ENCODE measurements at places on chromosomes 13 and 19. TPM values are rescaled to one million over a fixed set of nuclear protein-coding genes. Genes with fewer than 3 reads are reported as not detected.

GRCh38 chr13:41802043-41802683 is 158.7 kb downstream of the VWA8 start:
- no peak overlapping the region for H3K4me3 ChIP-seq
- H3K36me3 ChIP-seq, result peaks cover 47% of the 10 kb centered on the region
- no peak overlapping the region for H3K27ac ChIP-seq
- no peaks in the 10 kb centered on the region for H3K4me1 ChIP-seq

DNA sequence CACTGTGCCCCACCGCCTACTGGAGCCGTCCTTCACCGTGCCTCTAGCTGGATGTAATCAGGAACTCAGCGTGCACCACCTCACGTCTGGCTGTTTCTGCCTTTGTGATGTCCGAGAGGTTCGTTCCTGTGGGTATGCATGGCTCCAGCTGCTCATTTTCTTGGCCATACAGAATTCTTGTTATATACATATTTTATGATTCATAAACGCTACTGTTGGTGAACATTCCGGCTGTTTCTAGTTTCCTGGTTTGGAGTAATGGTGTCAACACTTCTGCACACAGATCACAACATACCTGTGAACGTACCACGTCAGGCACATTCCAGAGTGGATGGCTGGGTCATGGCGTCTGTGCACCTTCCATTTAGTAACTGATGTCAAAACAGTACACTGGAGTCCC is 14.6 kb downstream of the DCUN1D2 start:
- H3K4me3 ChIP-seq, result no peak overlapping the region
- H3K27ac ChIP-seq, result no peak overlapping the region

Gene MRPS31
- 32.3 TPM for total RNA-seq

- H3K27me3 ChIP-seq, result peaks cover 4% of the 10 kb centered on the region
- no peak for DNase-seq
- H3K27ac ChIP-seq, result no peak overlapping the region
- H3K4me1 ChIP-seq, result peaks cover 3% of the 10 kb centered on the region
- no peaks in the 10 kb centered on the region for H3K36me3 ChIP-seq
- no peak overlapping the region for H3K4me3 ChIP-seq
These were observed 22.1 kb downstream of the WTIP start for GRCh38 chr19:34503531-34504272.

DNA sequence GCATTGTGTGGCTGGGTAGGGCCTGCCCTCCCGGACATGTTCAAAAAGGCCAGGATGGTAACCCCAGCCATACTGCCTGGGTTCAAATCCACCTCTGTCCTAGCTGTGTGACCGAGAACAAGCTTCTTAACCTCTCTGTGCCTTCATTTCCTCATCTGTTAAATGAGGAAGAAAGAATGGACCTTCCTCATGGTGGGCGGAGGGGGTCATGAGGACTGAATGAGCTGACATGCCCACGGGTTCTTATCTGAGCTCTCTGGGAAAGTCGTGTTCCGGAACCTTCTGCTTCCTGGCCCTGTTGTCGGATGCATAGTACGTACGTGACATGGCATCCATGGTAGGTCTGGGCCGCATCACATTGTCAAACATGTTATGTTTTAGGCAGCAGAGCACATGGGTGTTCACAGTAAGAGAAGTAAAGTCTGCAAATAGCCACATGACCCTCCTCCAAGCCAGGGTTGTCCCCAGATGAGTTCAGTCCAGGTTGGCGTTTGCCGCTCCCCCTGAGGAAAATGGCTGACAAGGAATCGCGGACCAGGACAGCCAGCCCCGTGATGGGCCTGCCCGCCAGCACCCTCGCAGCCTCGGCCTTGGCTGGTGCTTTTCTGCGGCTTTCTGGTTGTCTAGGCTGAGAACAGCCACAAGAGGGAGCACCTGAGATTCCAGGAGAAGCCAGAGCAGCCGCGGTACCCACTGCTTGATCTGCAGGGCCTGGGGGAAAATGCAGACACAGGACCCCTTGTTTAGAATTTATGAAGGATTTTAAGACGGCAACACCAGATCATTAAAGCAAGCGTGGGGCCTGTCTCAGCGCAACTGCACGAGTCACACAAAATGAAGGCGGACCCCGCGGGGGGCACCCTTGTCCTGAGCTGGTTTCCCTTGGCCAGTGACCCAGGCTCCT is 2.4 kb upstream of the NTN5 start:
- H3K36me3 ChIP-seq, result no peaks in the 10 kb centered on the region
- H3K27ac ChIP-seq, result peak overlapping the region; percentile 66
- H3K4me3 ChIP-seq, result no peak overlapping the region

Gene SHISA7
- total RNA-seq, result not detected

- H3K4me3 ChIP-seq, result no peak overlapping the region
- H3K27me3 ChIP-seq, result peaks cover 6% of the 10 kb centered on the region
- H3K27ac ChIP-seq, result no peak overlapping the region
- no peaks in the 10 kb centered on the region for H3K36me3 ChIP-seq
- no peaks in the 10 kb centered on the region for H3K4me1 ChIP-seq
These were observed 380.8 kb downstream of the KCNRG start for GRCh38 chr13:50396001-50396400.

DNA sequence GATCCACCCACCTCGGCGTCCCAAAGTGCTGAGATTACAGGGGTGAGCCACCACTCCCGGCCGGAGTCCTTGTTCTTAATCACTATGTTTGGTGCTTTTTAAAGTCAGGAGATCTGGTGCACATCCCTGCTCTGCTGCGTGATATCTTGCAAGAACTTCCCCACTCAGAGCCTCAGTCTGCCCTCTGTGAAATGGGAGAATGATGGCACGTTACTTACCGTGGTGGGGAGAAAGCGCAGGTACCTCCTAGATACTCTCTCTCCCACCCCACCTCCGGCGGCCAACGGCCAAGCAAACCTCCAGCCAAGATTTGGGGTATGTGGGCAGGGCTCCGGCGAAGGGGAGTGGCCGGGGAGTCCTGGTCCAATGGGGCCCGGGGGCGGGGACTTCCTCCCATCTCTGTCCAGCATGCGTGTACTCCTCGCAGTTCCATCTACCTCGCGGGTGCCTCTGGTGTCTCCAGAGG is at the start of gene RYR1:
Gene RYR1, plus strand, starts transcription at position 424 of the 466 bp plus-strand sequence. CDS start 139 bp downstream, outside the sequence.
- peak within 1 kb of the TSS; percentile 22 for H3K4me3 ChIP-seq
- H3K4me1 ChIP-seq, result peaks cover 21% of the 10 kb centered on the region
- peak; percentile 46 for DNase-seq
- H3K27ac ChIP-seq, result peak within 1 kb of the TSS; percentile 75
- H3K27me3 ChIP-seq, result peaks cover 8% of the 10 kb centered on the region

- peaks cover 9% of the 10 kb centered on the region for H3K27me3 ChIP-seq
- peak within 1 kb of the TSS; percentile 83 for H3K4me3 ChIP-seq
- H3K4me1 ChIP-seq, result peaks cover 19% of the 10 kb centered on the region
- peak within 1 kb of the TSS; percentile 77 for H3K27ac ChIP-seq
- peaks cover 39% of the 10 kb centered on the region for H3K36me3 ChIP-seq
These were observed at the start of gene ZNF283 for GRCh38 chr19:43826787-43827754. ZNF283 (plus strand) TSS chr19:43827321; CDS start chr19:43833505, 6,184 bp downstream.
